T-helper 1 cell treated with Interleukin-12 subunit alpha and Interleukin-12 subunit beta and Interleukin-4 antibody, amounts not matched to agents 30 ng/mL and 1 ng/mL, for 36 hours (primary cell): ENCODE measurements at places on chromosomes 2 and 18. TPM values are rescaled to one million over a fixed set of nuclear protein-coding genes. Genes with fewer than 3 reads are reported as not detected.

The IL36A gene
- 0.32 and 0.49 TPM in 2 replicates for total RNA-seq

The EPHA4 gene
- total RNA-seq: 11.5 TPM in 2 replicates

The APCDD1 gene
- not detected in 2 replicates for total RNA-seq

The PID1 gene
- not detected in 2 replicates for total RNA-seq

The TRAF3IP1 gene
- 7.8 and 10.8 TPM in 2 replicates for total RNA-seq
